EL (cell line): ENCODE measurements at places on chromosomes 5 and 9.

DNA sequence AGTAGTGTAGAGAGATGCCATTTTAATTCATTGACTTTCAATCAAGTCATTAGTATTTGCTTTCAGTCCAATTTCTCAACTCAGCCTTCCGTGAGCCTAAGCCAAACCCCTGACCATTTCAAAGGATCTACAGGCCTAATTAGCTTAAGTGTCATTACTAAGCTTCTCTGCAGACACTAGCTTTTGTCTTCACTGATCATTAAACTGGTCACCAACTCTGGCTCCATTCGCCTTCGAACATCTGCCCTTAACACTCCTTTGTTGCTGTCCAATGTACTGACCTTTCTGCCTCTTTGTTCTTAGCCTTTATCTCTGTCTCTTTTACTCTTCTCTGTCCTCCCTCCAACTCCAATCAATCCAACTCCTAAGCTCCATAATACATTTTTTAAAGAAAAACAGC lies 299.3 kb downstream of the DIRAS2 start:
- DNase-seq = peak; percentile 1

DNA sequence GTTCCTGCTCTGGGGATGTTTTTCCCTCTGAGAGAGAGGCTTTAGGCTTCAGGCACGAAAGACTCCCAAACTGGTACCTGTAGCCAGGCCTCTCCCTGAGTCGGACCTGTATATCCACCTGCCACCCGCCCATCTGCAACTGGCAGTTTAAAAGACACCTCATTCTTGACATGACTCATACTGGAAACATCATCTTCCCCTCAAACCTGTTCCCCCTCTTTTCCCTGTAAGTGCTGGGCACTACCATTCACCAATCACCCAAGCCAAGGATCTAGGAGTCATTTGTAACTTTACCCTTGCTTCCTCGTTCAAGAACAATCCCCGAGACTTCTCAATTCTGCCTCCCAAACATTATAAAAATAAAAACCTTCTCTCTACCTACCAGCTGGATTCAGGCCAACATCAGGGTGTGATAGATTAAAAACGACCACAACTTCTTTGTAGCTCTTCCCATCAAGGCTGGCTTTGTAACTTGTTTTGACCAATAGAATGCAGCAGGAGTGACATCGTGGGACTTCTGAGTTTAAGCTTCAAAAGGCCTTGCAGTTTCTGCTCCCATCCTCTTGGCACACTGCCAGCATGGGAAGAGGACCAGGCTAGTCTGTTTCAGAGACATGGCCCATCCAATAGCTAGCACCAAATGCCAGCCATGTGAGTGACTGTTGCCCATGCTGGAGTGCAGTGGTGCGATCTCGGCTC lies 1.8 kb upstream of the WDR31 start:
- no peak for DNase-seq

DNA sequence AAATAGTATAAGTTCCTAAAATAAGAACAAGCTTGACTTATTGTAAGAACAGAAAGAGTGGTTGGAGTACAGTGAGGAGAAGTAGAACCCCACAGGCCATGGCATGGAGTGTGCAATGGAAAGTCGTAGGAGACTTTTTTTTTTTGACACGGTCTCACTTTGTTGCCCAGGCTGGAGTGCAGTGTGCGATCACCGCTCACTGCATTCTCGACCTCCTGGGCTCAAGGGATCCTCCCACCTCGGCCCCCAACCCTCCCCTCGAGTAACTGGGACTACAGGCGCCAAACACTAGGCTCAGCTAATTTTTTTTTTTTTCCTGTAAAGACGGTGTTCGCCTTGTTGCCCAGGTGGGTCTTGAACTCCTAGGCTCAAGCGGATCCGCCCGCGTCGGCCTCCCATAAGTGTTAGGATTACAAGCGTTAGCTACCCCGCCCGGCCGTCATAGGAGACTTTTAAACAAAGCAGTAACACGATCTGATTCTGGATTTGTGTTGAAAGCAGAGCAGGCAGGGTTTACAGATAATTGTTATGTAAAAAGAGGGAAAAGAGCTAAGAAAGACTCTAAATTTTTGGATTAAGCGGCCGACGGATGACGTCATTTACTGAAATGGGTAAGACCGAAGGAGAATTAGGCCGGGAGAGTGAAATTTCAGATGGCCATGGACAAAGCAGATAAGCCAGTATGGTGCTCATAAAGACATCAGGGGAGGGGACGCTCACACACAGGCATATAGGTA lies 752 bp downstream of the TSTD2 start:
- no peak for DNase-seq

DNA sequence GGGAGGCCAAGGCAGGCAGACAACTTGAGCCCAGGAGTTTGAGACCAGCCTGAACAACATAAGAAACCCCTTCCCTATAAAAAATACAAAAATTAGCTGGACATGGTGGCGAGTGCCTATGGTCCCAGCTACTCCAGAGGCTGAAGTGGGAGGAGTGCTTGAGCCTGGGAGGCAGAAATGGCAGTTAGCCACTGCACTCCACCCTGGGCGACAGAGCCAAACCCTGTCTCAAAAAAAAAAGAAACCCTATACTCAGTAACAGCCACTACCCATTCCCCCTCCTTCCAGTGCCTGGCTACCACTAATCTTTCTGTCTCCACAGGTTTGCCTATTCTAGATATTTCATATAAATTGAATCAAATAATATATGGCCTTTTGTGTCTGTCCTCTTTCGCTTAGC lies 14.3 kb upstream of the SIL1 start:
- DNase-seq = no peak

DNA sequence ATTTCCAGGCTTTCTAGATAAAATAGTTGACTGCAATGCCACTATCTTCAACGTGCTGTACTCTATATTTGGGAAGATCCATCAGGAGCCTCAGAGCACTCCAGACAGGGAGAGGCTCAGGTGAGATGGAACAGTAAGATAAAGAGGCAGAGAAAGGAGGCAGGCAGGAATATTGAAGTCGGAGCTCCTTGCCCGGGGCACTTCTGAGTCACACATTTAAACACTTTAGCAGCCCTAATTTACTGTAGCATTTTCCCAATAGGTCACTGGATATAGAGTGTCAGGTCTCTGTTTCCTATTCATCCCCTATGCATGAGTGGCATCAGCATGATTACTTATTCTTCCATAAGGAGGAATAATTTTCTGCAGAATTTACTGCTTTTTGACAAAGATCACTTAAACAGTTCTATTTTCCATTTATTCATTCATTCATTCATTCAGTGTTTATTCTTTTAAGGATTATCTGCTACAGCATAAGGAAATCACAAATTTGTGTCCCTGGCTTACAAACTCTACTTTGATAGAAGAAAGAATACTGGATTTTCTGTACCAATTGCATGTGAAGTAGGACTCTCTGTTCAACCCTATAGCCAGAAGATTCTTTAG lies 170.7 kb downstream of the MAPKAP1 start:
- peak; percentile 57 for DNase-seq

DNA sequence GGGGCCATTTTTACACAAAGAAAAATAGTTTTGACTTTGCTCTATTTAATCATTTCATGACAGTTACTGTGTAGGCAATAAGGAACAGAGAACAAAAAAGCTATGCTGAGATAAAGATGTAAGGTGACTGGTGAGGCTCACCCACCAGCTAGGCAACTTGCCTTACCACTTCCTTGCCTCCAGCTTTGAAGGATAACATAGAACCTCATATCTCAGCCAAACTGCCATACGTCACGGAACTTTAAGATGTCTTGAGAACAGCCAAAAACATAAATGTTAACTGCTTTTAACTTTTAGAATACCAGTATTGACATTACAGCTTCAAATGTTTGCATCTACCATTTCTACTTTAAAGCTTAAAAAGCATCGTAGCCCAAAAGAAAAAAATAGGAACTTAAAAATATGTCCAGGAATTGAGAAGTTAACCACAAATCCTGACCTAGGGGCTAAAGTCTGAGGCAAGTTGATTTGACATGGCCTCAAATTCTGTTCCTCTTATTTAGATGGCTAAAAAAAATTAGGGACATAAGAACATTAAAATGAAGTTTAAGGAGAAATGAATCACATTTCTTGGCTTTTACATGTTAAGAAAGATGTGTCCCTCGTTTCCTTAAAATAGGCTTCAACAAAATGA lies 7.7 kb upstream of the GCNT4 start:
- no peak for DNase-seq

GRCh38 chr9:129604766-129605163 lies 16.1 kb downstream of the C9orf50 start:
- DNase-seq = no peak

GRCh38 chr9:5113523-5113922 lies 71.9 kb downstream of the INSL6 start:
- no peak for DNase-seq

DNA sequence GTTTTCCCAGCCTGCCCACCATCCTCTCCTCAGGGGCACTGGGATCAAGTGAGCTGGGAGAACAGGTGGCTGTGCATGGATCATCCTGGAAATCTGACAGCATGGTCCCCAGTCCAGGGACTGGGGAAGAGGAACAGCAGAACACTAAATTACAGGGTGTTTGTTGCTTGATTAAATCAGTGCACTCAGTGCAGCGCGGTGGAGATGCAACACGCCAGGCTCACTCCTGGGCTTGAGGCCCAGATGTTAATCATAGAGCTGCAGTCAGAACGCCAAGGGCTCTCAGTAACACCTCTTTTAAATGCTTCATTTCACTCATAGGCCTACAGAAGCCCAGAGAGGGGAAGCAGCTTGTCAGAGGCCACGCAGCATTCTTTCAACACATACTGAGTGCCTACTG lies 14.2 kb upstream of the LARP1 start:
- DNase-seq = no peak

DNA sequence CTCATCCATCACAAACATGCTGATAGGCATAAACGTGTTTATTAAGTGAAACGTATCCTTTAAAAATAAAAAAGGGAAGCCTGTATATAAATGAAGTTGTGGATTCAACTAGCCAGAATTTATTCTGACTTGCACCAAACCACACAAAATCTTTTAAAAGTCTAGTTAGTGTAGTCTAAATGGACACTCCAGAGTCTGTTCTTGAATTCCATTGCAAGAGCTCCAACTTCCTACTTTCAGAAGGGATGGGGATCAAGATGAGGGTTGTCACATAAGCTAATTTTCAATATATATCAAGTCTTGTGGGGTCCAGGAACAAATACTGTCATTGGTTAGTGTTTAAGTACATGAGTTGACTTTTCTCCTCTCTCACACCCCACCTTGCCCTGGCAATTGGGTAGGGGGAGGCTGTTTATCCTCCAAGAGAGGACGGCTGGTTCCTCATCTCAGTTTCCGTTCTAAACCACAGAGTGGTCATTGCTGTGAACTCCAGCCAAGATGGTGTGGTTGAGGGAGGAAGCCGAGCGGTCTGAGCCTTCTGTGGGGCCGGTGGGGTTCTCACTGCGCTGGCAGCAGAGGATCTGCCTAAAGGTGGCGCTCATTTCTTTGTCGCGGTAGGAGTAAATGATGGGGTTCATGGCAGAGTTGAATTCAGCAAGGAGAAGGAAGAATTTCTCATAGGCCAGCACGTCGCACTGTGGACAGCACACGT lies 163.2 kb downstream of the LPAR1 start:
- no peak for DNase-seq

DNA sequence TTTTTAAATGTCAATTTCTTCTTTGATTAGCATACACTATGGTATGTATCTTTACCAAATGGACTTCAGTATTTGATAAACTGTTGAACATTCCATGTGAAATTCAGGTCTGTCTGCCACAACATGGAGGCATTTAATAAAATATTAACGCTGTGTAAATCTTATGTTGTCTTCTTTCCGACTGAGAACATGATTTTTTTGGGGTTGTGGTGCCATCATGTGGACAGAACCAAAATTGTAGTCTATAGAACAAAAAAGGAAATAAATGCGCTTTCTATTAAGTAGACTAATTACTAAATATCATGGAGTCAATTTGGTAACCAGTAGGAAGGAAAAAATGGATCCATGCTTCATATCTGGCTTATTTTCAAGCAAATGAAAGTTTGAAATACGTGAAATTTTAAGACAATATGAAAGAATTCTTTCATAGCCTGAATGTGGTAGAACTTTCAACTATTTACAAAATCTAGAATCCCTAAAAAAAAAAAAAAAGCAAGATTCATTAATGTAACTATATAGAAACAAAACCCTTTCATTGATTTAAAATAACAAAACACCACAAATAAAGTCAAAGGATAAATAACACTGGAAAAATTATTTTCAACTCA lies 2.8 kb upstream of the PLK2 start:
- DNase-seq = peak; percentile 73

GRCh38 chr9:113585555-113585954 lies 122.0 kb downstream of the RGS3 start:
- no peak for DNase-seq

DNA sequence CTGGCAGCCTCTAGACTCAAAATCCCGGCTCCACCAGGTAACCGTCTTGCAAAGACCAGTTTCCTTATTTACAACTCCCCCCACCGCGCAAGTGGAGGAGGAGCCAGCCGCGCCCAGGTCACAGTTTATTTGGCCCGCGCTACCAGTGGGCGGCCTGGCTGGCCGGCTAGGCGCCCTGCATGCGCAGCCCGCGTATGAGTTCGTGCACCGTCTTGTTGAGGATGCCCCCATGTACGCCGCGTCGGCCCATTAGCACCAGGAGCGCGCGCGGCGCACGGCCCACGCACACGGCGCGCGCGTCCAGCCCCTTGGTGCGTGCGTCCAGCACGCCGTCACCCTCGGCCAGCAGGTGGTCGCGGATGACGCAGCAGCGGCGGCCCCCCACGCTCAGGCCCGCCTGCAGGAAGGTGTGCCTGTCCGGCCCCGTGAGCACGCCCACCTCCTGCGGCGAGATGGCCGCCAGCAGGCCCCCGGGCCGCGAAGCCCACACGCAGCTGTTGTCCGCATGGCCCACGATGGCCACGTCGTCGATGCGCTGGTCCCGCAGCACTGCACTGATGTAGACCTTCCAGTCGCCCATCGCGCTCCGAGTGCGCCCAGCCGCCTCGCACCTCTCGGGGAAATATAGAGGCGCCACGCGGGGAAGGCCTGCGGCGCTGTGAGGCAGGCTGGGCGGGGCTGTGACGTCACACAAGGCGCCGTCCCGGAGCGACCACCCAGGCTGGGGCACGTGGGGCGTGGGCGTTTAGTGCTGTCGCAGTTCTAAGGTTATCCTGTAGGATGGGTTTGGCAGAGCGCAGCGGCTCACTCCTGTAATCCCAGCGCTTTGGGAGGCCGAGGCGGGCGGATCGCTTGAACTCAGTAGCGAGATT lies at the start of gene PFN3:
TSS of gene PFN3 (minus strand) at position 665 of the 872 bp plus-strand sequence. CDS start at position 580, 85 bp downstream.
- peak; percentile 22 for DNase-seq

GRCh38 chr9:37102486-37102885 lies 17.9 kb upstream of the ZCCHC7 start:
- DNase-seq = no peak

DNA sequence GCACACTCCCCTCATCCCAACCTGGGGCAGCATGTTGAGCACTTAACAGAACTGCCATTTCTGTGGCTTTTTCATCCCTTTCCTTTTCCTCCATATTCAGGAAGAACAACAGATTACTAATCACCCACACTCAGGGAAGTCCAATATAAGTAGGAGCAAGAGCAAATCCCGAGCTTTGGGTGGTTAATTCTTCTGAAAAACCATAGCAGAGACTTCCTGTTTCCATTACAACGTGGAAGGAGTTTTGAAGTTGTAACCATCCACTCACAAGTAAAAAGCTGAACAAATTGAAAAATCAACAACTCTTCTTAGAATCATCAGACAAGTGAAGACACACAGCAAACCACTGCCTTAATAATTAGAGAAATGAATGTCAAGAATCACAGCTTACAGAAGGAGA lies 8.2 kb downstream of the CTSL start:
- no peak for DNase-seq
